ENCODE measurements at places on chromosomes 5 and 9.
A peak's percentile ranks its signal among the peaks of the same experiment; 100 is the strongest.

GRCh38 chr9:7298123-7298522 is 501.5 kb downstream of the DMAC1 start:
- DNase-seq = no peak

GRCh38 chr5:109529520-109529919 is 119.7 kb upstream of the PJA2 start:
- DNase-seq = no peak

DNA sequence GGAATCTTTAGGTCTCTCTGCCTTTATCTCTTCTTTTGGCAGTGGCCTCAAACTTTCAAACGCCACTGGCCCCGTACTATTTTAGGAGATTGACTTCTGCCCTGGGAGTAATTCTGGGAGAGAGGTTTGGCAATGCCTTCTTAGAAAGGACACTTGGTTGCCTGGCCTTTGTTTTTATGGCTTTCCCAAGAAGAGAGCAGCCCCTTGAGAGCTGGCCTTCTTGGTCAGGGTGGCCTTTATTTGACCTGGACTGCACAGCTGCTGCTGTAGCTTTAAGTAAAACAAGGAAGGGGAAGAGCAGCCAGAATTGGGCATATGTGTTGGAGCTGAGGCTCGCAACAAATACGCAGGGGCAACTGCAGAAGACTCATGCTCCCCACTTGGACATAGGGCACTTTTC is 60.8 kb downstream of the PTPN3 start:
- no peak for DNase-seq

DNA sequence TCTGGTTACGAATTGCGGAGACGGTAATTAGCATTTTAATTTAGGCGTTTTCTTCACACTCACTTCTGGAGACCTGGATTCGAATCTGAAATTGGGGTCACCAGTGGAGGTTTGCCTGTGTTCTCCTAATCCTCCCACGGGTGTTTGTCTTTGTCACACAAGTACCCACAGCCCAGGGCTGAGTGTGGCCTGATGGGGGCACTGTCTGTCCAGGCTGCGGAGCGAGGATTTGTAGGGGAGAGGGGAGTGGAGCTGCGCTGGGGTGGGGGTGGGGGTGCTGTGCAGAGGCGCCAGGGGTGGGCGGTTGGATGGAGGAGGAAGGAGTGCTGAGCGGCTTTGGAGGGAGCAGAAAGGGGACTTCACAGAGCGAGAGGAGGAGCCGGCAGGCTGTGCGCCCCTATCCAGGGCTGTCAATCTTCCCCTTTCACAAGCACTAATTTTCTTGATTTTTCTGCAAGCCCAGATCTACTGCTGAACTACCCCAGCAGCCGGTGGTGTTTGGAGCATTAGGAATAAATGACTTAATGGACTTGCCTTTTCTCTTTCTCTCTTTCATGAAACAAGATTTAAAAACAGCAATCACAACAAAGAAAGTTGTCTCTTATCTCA is 53.1 kb downstream of the TSPAN17 start:
- no peak for DNase-seq

DNA sequence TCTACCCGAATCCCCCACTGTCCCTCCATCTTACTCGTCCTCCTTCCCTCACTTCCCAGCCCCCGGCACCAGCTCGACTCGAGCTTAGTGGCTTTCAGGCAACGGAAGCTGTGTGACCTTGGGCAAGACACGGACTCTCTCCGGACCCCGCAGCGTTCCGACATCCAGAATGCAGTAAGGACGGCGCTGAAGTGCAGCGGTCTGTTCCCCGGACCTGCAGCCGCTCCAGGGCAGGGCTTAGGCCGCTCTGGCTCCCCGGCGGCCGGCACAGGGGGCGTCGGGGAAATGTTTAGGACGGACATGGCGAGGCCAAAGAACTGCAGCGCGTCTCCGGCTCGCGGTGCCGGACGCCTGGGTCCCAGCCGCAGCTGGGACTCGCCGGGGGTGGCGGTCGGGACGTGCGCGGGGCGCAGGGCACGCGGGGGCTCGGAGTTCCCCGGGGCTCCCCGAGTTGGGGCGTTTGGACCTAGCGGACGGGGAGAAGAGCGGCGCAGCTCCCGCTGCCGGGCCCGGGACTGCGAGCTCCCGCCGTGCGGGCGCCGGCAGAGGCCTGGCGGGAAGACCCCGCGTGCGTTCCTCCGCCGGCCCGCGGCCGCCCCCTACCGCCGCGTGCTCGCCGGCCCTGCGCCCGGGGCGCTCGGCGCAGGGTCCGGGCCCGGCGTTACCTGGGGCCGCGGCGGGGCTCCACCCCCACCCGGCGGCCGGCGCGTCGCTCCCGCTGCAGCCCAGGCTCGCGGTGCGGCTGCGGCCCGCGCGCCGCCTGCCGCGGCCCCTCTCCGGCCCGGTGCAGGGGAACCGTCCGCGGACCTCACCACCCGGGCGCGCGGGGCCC is 5.6 kb upstream of the RNF44 start:
- no peak for DNase-seq

GRCh38 chr5:179263391-179264052 is 81.7 kb downstream of the ADAMTS2 start:
- DNase-seq = peak; percentile 84

DNA sequence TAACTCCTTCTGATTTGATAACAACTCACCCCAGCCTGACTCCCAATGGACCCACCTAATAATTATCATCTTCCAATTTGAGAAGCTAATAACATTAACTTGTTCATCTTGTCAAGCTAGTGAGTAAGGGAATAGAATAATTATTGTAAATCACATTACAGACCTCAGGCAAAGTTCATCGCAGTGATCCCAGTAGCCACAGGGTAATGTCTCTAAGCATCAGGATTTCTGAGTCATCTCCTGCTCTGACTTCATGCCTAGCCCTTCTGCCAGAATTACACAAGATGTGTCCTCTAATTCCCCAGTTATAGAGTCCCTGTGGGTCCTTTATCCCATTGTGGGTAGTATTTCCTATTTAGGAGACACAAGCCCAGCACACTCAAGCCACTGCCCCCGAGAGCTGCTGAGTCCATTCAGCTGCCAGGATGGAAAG is 365.7 kb downstream of the DEPDC1B start:
- DNase-seq = no peak

DNA sequence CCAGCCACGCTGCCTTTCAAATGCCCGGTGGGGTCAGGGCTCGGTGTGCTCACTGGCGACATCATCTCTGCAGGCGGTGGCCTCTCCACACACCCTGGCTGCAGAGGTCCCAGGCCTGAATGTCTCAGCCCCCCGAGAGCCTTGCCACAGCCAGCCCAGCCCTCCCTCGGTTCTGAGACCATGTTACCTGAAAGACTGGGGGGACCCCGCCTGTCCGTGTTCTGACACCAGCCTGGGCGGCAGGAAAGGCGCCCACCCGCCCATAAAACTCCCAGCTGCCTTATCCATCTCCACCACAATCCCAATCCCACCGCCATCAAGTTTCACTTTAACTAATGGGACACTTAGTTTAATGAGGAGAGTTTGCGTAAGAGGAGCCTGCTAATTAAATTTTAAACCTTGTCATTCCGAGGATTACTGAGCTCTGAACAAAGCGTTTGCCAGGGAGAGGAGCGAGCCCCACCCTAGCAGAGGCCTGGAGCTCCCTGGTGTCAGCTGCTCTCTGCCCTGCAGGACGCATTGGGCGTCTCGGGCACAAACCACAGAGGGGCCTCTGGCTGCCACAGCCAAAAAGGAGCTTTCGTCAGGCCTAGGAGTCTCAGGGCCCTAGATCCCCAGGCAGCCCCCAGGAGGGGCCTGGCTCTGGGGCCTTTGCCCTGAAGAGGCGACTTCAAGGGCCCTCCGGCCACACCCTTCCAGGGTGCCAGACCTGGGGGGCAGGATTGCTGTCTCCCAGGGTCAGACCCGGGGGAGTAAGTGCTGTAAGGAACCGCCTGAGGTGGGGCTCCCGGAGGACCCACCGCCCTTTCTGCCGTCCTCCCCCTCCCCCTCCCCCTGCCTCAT is 15.3 kb downstream of the LHX3 start:
- DNase-seq = no peak

DNA sequence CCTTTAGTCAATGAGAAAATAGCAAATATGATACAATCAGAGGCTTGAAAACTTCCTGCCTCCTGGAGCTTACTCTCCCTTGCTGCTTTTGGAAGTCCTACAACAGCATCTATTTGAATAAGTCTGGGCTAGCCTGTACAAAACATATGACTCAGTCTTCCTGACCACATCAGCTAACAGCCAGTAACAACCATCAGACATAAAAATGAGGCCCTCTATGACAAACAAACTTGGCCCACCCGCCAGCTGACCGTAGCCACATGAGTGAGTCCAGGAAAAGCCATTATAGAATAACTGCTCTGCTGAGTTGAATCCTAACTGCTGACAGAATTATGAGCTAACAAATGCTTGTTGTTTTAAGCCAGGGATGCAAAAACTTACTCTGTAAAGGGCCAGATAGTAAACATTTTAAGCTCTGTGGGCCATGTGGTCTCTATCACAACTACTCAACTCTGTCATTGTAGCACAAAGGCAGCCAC is 347.6 kb downstream of the PTPRD start:
- no peak for DNase-seq

GRCh38 chr9:2639786-2640185 is 18.2 kb downstream of the VLDLR start:
- no peak for DNase-seq

DNA sequence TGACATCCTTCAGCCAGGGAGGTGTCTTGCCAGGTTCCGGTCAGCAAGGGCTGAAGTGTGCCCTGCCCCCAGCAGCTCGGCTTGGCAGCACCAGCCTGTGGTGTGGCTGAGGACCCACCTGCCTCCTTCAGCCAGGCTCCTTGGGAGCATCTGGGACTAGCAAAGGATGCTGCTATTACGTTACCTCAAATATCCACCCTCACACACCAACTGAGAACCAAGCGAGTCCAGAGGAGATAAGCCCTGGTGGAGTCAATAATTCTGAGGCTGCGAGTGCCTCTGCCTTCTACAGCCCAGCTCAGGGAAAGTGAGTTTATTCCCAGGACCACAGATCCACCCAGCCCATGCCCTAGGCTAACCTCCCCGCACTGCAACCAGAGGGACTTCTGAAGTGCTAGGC is 57.1 kb upstream of the FSTL4 start:
- no peak for DNase-seq

DNA sequence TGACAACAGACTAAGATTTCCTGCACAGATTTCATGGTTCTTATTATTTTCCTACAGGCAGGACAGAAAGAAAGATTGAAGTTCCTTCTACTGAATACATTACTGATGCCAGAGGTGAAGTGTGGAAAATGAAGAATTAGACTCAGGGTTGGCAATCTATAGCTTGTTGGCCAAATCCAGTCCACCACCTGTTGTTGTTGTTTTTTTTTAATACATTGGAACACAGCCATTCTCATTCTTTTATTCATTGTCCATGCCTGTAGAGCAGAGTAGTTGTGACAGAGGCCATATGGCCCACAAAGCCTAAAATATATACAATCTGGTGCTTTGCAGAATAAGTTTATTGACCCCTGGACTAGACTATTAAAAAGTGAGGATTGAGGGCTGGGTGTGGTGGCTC is 5.8 kb upstream of the PLPPR1 start:
- no peak for DNase-seq

DNA sequence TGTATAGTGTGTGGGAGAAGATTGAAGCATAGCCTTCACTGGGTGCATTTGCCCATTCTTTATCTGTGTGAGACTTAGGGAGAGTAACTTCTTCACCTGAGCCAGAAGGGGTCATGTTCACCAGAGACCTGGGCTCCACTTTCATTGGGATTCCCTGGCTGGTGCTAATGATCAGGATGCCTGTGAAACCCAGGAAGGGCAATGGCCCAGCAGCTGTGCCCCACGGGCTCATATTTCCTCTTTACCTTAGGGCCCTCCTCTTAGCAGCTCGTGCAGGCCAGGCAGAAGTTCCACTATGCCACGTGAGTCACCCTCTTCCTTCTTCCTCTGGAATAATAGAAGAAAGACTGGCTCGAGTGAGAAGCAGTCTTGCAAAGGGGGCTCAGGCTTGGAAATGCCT is 5.0 kb downstream of the PPARGC1B start:
- DNase-seq = peak; percentile 72

DNA sequence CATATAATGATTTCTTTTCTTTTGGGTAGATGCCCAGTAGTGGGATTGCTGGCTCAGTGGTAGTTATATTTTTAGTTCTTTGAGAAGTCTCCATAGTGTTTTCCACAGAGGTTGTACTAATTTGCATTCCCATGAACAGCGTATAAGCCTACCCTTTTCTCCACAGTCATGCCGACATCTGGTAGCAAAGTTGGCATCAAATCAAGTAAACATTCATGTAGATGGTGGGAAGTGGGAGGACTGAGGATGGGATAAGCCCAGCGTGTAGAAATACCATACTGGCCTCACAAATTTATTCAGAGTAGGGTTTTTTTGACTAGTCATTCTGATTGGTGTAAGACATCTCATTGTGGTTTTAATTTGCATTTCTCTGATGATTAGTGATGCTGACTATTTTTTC is 115.4 kb downstream of the EGFLAM start:
- DNase-seq = no peak

DNA sequence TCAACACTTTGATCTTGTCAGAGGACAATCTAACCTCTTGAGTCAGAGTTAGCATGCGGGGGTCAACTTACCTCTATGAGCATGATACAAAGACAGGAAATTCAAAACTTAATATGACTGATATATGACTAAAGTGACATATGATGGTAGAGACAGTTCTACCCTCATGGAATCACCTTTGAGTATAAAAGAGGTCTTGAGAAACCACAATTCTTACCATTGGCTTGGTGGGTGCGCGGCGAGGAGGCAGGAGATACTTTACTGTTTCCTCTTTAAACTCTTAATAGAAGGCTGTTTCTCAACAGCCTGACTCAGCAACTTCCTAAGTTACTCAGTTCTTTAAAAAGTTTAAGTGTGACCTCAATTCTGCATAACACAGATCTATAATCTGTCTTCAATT is 372.8 kb downstream of the KIAA0825 start:
- no peak for DNase-seq

GRCh38 chr5:90421136-90421535 is 11.6 kb upstream of the CETN3 start:
- DNase-seq = no peak

DNA sequence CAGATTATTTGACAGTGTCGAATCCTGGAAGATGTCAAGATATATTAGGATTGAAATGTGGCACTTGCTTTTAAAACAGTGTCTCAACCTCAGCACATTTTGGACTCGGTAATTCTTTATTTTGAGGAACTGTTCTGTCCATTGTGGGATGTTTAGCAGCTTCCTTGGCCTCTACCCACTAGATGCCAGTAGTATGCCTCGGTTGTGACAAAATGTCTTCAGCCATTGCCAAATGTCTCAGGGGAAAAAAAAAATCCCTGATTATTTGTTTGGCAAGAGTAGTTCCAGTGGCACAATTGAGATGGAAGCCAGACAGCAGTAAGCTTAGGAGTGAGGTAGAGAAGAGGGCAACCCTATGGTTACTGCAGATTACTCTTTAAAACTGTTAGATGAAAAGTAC is 694.5 kb upstream of the RIOK2 start:
- DNase-seq = no peak

DNA sequence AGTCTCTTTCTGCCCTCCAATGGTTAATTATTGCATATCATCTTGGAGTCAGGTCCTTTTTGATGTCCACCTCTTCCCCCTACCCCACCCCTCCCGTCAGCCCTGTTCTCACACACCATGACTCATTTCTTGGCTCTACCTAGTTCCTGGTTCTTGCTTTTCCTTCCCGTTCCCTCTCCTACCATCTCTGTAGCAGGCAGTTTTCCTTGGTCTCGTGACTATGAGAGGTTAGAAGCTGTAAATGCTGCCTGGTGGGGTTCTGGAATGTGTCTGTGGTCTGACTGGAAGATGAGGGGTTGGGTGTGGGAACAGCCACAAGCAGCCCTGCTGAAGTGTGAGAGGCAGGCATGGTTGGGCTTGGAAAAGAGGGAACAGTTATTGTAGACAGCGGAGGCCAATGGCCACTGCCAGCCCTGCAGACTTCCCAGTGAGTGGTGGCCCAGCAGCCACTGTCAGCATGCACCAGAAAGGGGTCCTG is 18.2 kb downstream of the SLC22A5 start:
- DNase-seq = peak; percentile 95
